ENCODE measurements at places on chromosomes 2 and 18.

GRCh38 chr2:187689372-187689771 is 135.1 kb upstream of the TFPI start:
- DNase-seq = no peak

DNA sequence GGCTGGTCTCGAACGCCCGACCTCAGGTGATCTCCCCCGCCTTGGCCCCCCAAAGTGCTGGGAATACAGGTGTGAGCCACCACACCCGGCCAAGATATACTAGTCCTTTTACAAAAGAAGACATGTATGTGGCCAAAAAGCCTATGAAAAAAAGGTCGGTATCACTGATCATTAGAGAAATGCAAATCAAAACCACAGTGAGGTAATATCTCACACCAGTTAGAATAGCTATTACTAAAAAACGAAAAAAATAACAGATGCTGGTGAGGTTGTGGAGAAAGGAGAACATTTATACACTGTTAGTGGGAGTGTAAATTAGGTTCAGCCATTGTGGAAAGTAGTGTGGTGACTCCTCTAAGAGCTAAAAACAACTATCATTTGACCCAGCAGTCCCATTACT is 26.4 kb downstream of the KLHL23 start:
- no peak for DNase-seq

DNA sequence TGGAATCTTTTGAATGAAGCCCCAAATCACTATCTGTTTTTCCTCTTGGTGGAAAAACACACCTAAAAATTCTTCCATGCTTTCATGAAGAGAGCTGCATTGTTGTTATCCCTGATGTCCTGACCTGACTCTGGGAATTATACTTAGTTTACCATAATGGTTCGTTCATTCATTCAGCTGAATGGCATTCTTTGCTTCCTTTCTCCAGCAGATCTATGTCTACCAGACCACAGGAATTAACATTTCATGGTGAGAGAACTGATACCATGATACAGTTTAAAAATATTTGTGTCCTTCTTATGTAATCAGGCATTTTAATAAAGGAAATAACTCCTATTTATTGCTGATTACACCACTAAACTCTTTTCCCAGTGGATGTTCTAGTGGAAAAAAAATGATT is 11.1 kb upstream of the SLC4A10 start:
- DNase-seq = no peak

GRCh38 chr2:72689579-72690195 is 136.1 kb downstream of the EXOC6B start:
- DNase-seq = no peak

GRCh38 chr2:169027234-169027633 is 3.9 kb downstream of the ABCB11 start:
- no peak for DNase-seq

DNA sequence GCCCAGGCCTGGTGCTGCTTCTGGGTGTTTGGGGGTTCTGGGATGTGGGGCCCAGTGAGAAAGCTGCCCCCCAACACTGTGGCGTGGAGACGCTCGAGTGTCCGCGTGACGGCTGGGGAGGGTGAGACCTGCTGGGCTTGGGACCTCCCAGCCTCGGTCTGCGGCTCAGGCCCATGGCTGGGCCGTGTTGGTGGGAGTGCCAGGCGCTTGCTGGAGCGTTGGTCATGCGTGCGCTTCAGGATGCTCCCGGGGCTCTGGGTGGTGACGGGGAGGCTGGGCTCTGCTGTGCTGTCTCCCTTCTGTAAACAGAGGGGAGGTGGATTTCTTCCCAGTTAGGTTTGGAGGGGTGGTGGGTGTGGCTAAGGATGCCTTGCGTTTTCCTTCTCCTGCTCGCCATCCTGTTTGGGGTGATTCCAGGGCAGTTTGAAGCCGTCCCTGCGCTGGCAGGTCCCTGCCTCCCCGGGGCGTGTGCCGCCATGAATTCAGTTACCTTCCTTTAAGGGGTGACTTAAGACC is 606 bp downstream of the GAL3ST2 start:
- DNase-seq = no peak

DNA sequence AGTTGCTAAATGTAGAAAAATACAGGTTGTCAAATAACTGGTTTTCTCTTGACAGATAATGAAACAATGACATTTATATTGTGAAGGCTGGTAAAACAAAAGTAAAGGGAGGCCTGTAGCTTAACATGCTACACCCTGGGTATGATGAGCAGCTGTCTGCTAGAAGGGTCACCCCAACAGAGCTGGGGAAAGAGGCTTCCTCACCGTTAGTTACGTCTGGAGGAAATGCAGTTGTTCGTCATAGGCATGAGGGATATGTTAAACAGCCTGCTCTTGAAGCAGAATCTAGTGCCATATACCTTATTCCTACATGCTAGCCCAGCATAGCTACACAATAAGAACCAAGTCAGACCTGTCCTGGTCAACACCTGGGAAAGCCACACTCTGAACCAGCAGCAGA is 49.9 kb downstream of the LPIN2 start:
- no peak for DNase-seq

DNA sequence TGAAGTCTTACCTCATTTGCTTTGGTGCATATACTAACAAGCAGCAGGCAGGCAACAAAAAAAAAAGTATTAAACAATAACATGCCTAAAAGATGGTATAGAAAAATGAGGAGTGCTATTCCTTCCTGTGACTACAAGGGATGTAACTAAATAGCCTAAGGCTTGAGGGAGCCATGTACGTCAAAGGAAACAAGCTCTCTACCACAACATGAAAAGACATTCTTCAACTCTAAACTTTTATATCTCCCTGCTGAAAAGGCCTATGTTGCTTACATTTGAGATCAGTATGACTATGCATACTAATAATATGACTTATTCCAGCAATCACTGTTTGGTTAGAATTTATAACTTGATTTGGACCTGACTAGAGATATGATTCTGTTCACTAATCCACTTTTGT is 347.9 kb downstream of the ADCYAP1 start:
- no peak for DNase-seq

GRCh38 chr2:172182624-172183023 is 79.9 kb upstream of the DLX2 start:
- DNase-seq = no peak

GRCh38 chr2:239668651-239669050 is 267.8 kb upstream of the HDAC4 start:
- no peak for DNase-seq

DNA sequence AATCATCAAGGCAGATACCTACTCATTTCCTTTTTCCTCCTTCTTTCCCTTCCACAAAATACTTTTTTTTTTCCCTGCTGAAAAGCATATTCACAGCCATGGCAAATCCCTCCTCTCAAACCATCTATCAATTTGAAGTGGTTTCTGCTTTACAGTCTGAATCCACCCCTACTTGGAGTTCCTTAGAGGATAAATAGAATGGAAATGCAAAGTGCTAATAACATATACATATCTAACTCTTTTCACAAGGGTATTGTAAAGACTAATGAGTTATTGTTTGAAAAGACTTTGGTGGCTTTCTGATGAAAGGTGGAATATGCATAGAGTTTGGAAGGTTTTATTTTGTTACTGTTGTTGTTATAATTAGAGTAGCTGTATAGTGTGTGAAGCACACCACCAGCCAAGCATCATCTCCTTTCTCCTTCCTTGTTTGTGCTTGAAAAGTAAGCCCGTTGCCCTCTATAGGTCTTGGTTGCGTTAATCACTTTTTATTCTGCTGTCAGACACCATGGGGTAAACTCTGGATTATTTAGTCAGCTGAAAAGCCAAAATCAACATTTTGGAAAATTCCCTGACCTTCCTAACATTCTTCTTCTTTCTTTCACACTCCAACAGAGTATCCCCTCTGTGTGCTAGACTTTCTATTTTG is 2126.9 kb upstream of the CELF4 start:
- DNase-seq = no peak

GRCh38 chr2:181366675-181367175 is 90.5 kb upstream of the ITGA4 start:
- no peak for DNase-seq

DNA sequence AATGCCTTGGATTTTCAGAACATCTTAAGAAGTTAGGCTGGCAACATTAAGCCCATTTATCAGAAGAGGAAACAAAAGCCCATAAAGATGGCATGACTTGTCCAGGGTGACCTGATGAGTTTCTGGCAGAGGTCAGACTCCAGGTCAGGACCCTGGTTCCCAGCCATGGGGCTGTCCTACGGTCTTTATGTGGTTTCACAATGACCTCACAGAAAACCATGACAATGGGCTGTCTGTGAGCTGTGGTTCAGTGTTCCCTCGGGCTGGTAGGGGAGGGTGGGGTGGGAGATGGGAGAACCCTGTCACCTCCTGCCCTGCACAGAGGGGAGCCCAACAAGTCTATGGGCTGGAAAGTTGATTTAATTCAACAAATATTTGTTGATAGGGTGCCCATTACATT is 101.8 kb downstream of the LOXHD1 start:
- DNase-seq = no peak

DNA sequence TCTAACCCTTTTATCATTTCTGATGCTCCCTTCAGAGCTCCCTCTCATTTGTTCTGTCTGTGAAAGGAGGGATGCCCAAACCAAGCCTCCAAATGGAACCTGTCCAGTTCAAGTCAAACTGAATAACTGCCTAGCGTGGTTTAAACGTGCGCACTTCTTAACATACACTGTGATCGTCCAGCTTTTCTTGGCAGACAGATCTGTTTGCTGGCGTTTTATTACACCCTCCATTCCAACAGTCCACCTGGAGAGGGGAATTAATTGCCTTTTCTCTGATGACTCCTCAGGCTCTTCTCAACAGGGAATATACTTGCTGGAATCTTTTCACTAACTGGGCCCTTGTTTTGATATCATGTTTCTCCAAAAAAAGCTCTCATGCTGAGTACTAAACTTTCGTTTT is 379.2 kb upstream of the POU3F3 start:
- no peak for DNase-seq

- no peak for DNase-seq
These were observed 38.1 kb downstream of the SLC39A10 start for GRCh38 chr2:195695002-195695631.

GRCh38 chr2:2805263-2805662 is 474.2 kb upstream of the MYT1L start:
- DNase-seq = no peak

GRCh38 chr2:25044990-25045389 is 3.1 kb downstream of the EFR3B start:
- peak; percentile 18 for DNase-seq

GRCh38 chr2:119838179-119838578 is 78.5 kb downstream of the PTPN4 start:
- no peak for DNase-seq

GRCh38 chr2:8343031-8343430 is 338.8 kb upstream of the ID2 start:
- no peak for DNase-seq

DNA sequence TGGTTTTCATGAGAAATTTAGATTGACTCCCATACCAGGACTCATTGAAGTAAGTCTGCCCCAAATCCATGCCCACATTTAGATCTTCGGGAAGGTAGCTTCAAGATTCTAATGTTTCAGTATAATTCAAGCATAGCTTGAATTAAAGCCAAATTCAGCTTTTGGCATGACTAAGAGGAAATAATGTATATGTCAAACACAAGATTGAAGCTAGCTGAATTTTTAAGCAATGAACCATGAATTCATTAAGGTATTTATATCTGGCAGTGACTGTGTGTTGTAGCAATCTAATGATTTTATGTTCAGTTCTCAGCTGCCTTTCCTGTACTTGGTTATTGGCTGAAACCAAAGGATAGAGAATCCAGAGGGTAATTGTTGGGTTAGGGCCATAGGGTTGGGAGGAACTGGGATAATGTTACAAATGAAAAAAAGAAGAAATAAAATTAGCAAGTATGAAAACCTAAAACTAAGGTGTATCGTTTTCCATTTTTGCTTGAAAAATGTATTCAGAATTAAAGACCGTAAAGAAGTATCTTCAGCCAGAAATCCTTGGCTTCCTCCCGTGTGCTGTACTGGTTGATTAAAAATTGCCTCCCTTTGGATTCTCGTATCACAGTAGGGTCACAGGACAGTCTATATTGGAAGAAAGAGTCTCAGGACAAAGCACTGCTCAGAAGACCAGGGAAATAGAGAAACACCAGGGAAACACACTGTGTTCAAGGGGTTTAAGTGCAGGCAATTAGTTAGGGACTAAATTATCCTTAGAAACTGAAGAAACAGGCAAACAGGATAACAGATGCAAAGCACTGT is 119.0 kb upstream of the FN1 start:
- DNase-seq = no peak

- no peak for DNase-seq
These were observed 22.5 kb downstream of the STAT4 start for GRCh38 chr2:191128172-191128910.

- no peak for DNase-seq
These were observed 108.8 kb upstream of the SLC1A4 start for GRCh38 chr2:64880193-64880951.

DNA sequence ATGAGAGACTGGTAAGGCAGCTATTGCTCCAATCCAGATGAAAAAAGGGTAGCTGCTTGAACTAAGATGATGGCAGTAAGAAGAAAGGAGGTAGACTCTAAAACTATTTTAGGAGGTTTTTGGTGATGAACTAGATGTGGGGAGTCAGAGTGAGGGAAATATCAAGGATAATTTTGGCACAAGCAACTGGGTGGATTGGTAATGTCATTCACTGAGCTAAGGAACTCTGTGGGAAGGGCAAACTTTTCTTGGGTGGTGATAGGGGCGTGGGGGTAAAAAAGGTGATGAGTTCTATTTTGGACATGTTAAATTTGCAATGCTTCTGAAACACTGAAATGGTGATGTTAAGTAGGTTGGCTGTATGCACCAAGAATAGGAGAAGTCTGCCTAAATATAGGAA is 19.3 kb downstream of the PAIP2B start:
- no peak for DNase-seq

DNA sequence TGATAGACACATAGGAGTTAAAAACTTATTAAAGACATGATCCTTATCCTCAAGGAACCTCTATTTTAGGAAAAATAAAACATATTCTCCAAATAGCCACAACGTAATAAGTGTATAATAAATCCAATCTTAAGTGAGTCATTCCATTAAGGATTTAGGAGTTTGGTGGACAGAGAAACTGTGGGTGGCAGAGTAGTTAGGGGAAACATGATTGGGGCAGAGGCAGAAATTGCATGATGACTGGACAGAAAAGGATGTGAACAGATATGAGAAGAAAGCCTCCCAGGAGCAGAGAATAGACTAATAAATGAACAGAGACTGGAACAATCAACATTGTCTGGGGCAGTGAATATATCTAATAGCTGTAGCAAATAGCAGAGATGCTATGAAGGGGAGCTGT is 48.1 kb upstream of the SIGLEC15 start:
- no peak for DNase-seq

DNA sequence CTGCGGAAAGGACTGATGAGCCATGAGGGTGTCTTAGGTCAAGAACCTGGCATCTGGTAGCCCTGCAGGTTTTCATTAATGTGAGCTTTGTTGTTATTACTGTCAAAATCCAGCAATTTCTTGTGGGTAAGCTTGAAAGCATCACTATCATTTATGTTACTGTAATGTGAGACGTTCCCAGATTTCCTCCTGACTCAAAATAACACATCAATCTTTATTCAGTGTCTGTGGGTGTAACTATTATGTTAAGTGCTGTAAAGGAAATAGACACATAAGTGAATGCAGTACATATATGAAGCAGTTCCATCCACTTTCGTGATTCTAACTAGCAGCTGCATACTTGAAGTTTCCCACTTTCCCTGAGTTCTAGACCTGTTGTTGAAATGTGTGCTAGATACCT is 89.8 kb downstream of the FHOD3 start:
- no peak for DNase-seq

All from Kasumi-1 (cell line).